Activated T-cell treated with anti-CD3 and anti-CD28 coated beads, Interleukin-2, amount 50 U/mL, for 72 hours (primary cell): ENCODE measurements at places on chromosomes 1 and 21.

GRCh38 chr1:184838504-184838951 lies 83.9 kb upstream of the EDEM3 start:
- no peak for DNase-seq

- no peak for DNase-seq
Measured at GRCh38 chr1:8349961-8350360, 32.0 kb downstream of the SLC45A1 start.

DNA sequence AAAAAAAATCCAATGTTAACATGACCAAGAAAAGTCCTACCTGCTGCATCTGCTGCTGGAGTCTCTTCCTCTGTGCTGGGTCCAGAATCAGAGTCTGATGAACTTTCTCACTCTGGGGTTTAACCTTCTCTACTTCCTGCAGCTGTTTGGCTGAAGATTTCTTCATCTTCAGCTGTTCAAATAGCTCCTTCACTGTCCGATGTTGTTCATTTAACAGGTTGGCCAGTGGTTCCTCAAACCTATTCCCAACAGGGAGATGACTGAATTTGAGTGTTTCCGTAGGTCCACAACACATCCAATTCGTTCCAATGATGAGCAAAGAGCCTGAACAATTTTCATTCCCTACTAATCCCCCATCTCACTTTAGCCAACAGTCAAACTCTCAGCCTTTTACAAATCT lies 79.4 kb downstream of the GON4L start:
- DNase-seq: no peak

- DNase-seq: no peak
Measured at GRCh38 chr1:114207635-114208034, 54.0 kb upstream of the SYT6 start.

- DNase-seq: no peak
Measured at GRCh38 chr1:22550021-22550420, 13.3 kb upstream of the EPHA8 start.

DNA sequence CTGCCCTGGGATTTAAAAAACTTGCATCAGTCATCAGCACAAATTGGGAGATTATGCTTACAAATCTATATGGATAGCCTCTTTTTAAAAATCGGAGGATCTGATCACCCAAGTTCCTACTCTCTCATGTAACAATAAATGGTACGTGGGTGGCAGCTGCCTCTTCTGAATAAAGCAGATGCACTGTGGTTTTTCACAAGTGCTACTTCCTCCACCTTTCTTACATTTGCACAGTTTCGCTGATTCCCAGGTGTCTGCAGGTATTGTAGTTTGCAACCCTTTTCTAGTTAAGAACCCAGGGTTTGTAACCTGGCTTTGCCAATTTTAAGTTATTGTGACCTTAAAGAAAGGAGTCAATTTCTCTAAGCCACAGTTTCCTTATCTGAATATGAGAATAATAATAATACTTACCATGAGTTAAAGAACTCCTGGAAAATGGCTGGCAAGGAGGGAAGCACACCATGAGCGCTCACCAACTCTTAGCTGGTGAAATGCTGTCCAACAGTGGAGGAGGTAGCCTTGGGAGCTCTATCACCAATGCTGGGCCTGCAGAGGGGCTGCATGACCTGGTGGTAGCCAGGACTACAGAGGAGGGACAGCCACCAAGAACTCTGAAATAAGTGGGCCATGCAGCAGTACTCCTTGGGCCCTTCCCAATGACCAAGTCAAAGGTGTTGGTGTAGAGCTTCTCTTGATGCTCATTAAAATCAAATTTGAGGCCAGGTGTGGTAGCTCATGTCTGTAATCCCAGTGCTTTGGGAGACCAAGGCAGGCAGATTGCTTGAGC lies 30.2 kb upstream of the KCNA2 start:
- DNase-seq: no peak

- DNase-seq: peak; percentile 10
Measured at GRCh38 chr1:23423415-23424292, 894 bp downstream of the TCEA3 start.

DNA sequence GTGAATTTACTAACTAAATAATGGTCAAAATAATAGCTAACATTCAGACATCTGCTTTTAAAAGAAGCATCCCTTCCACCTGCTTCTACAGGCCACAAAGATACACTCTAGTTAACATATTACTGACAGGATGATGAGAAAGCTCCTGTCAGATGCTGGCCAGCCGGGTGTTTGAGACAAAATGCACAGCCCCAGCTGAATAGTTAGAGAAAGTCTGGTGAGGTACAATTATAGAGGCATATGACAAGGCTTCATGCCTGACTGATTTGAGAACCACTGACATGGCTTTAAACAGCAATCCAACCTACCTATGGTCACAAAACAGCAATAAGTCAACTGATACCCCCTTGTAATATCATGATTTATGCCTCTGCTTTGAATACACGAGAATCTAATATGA lies 137.0 kb downstream of the DENND1B start:
- no peak for DNase-seq

GRCh38 chr21:16695074-16695473 lies 817.8 kb upstream of the CXADR start:
- no peak for DNase-seq

- DNase-seq: no peak
Measured at GRCh38 chr1:77986810-77987209, 7.9 kb upstream of the FUBP1 start.

- no peak for DNase-seq
Measured at GRCh38 chr1:204544321-204544720, 28.1 kb downstream of the MDM4 start.
